ENCODE measurements at places on chromosomes 5 and 9.

DNA sequence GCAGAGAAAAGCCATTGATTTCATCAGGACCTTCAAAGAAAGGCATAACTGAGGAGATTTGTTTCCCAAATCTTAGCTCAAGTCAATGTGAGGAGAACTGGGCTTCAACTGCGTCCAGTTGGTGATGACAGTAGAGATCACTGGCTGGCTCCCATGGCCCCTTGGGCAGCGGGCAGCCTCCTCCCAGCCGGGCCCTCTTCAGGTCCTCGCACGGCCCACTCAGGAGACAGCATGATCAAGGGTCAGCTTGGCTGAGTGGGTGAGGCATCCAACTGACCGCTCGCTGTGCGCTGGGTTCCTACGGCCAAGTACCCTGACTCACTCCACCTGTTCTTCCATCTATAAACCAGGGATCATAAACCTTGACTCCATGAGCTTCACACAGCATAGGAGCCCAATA is 274.0 kb downstream of the NSG2 start:
- DNase-seq, result no peak

DNA sequence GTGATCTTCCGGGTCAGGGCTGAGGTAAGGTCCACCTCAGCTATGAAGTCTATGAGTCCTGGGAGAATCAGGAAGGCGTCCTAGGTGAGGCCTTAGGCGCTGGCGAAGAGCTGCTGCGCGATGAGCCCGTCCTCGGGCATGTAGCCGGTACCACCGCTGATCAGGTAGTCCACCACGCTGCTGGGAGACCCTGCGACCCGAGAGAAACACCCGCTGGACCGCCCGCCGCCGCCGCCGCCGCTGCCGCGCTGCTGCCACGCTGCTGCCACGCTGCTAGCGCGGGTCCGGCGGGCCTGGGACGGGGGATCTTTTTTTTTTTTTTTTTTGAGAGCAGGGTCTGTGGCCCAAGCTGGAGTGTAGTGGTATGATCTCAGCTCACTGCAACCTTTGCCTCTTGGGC is 8.0 kb upstream of the DCAF12 start:
- DNase-seq, result no peak

DNA sequence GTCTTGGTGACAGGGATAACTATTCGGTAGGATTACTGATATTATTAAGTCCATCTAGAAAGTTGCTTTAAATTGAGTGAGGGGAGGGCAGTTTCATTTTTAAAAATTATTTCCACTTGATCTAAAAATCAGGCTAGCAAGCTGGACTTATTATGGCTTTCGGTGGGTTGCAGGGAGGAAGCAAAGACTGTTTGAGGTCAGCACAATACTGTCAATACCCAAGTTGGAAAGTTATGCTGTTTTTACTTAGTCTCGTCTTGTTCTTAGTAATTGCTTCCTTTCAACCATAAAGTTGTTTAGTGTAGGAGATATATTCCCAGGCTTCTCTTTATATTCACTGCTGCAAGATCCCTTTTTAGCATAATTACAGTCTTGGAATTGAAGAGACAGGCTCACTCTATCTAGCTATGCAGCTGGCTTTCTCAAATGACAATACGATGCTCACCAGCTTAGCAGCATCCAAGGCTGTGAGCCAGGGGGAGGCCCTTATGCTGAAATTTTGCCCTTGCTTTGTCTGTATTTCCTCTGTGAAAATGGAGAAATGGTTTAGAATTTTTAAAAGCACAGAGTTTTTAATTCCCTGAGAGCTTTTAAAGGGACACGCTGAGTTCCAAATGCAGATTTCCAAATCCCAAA is 68.2 kb upstream of the APC start:
- no peak for DNase-seq

- DNase-seq, result no peak
Measured at GRCh38 chr5:149063896-149064478, 1.1 kb upstream of the SH3TC2 start.

- no peak for DNase-seq
Measured at GRCh38 chr9:125233678-125234077, 7.5 kb downstream of the HSPA5 start.

DNA sequence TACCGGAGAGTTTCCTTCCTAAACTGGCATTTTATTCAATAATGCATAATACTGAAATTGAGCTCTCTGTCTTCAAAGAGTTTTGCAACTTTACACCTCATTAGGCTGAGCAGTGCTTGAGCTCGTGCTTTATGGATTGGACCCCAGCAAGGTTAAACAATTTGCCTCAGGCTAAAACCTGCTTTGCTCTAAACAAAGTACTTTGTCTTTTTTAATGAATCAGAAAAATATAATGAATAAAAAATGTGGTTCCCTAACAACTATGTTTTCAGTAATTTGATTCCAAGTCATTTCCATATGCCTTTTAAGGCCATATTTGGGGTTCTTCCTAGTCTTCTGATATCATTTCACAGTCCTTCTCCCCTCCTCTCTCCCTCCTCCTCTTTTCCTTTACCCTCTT is 20.0 kb downstream of the ZNF366 start:
- DNase-seq, result no peak
